Mesenteric fat pad (tissue), 1 donor: ENCODE measurements at places on chromosomes 4 and X.

GRCh38 chr4:122612540-122612939 lies 8.3 kb downstream of the IL21 start:
- no peak for DNase-seq

DNA sequence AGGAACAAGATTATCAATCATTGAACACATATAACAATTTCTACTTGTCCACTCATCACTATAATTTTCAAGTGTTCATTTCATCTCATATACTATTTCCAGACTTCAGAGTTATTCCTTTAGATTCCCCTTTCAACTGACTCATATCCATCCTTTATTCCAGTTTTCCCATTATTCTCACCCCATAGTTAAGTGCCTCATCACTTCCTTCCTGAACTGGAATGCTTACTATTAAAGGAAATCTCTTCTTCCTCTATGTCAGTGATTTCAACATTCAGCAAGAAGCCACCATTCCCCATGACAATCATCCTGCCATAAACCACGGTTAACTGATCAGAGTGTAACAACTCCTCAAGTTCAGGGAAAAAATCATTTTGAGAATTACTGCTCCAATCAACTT lies 198.9 kb downstream of the FBXO8 start:
- no peak for DNase-seq

- DNase-seq, result no peak
These were observed 877 bp downstream of the JAKMIP1 start for GRCh38 chr4:6199422-6199921.

GRCh38 chrX:1536712-1537030 lies 314 bp downstream of the P2RY8 start:
- no peak for DNase-seq

- DNase-seq, result no peak
These were observed 293.2 kb downstream of the FBXO8 start for GRCh38 chr4:173990126-173990868.

DNA sequence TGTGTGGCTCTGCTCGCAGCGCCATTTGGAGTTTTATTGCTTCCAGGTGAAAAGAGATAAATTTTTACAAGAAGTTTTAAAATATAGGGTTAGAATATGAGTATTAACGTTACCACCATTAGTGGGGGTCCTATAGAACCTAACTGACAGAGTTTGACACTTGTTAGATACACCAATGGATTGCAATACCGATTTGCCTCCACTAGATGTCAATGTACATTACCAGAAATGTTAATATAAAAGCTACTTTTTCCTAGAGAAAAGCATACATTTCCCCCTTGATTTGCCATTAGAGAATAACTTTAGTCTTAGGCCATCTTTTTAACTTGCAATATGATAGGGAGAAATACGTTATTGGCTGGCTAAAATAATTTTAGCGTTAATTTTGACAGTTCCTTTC lies 108.4 kb downstream of the LINC00632 start:
- DNase-seq, result no peak

GRCh38 chrX:41259516-41259915 lies 74.4 kb upstream of the DDX3X start:
- DNase-seq, result no peak

DNA sequence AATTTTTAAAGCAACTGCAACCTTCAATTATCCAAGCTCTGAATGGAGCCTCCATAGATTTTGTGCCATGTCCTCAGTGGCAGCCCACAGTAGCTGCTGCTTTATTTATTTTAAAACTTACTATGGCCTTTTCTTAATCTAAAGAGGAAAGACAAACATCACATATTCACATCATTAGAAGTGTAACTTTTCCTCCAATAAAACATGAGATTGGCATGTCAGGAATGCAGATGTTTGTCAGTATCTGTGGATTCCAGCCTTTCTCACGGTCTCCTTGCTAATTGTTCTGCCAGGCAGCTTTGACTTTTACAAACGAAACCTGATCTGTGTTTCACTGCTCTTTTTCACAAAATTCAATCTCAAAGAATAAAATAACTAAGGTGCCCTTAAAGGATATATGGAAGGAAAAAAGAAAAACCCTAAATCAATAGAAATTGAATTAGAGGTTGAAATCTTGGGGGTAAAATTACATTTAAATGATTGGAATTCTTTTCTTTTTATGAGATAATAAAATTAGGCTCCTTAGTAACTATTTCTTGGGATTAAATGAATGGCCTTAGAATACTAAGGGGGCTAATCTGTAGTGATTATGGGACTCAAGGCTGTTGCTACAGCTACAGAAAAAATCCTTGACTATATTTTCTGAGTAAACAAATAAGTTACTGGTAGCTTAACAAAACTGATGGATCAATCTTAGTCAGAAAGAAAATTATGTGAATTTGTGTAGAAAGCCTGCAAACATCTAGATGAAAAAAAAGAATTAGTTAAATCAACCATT lies 151.3 kb downstream of the RTL9 start:
- DNase-seq, result no peak

DNA sequence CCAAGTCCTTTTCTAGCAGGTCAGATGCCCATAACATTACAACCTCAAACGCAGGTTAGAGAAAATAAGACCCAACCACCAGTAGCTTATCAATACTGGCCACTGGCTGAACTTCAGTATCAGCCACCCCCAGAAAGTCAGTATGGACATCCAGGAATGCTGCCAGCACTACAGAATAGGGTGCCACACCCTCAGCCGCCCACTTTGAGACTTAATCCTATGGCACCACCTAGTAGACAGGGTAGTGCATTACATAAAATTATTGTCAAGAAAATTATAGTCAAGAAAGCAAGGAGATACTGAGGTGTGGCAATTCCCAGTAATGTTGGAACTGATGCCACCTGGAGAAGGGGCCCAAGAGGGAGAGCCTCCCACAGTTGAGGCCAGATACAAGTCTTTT lies 19.9 kb upstream of the TRIM61 start:
- DNase-seq, result no peak

DNA sequence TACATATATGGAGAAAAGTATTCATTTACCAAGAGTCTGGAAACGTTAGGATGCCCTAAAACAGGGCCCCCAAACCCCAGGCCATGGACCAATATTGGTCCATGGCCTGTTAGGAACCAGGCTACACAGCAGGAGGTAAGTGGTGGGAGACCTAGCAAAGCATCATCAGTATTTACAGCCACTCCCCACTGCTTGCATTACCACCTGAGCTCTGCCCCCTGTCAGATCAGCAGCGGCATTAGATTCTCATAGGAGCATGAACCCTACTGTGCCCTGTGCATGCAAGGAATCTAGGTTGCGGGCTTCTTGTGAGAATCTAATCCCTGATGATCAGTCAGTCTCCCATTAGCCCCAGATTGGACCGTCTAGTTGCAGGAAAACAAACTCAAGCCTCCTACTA lies 62.3 kb downstream of the USP38 start:
- DNase-seq, result no peak

GRCh38 chr4:40177591-40177990 lies 19.2 kb upstream of the RHOH start:
- DNase-seq, result no peak

- DNase-seq, result no peak
These were observed 234.7 kb downstream of the LDB2 start for GRCh38 chr4:16663732-16664131.

DNA sequence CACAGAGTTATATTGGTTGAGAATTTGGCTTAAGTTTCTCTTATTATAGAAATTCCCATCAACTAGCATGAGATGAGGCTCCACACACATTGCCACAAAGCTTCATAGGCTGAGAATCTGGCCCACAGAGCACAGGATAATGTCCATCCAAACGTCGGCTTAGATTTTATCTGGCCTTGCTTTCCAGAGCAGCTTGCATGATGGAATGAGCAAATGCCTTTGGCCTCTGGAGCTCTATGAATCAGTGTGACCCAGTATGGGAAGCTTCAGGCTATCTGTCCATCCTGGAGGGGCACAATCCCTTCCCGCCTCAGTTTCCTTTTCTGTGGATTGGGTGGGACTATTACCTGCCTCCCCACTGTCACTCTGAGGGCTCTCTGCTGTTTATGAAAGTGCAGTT lies 131.5 kb upstream of the NDP start:
- DNase-seq, result no peak

DNA sequence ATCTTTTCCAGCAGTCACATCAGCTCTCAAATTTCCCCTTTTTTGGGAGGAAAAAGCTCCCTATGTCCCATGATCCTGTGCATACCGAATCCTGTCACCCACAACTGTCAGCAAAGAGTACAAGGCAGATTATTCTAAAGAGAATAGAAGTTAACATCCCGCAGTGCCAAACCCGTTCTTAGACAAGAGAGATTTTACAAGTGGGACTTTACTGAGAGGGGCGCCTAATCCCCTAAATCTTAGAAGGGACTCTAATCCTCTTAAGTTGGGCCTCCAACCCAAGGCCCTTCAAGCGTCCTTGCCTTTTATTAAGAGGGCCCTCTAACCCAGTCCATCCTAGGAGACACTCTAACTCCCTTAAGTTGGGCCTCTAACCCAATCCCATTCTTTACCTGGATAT lies 193.9 kb downstream of the CPXCR1 start:
- no peak for DNase-seq

GRCh38 chr4:71283642-71284257 lies 55.1 kb upstream of the SLC4A4 start:
- DNase-seq, result no peak

- DNase-seq, result no peak
These were observed 4.4 kb downstream of the LRCH2 start for GRCh38 chrX:115229337-115230003.

DNA sequence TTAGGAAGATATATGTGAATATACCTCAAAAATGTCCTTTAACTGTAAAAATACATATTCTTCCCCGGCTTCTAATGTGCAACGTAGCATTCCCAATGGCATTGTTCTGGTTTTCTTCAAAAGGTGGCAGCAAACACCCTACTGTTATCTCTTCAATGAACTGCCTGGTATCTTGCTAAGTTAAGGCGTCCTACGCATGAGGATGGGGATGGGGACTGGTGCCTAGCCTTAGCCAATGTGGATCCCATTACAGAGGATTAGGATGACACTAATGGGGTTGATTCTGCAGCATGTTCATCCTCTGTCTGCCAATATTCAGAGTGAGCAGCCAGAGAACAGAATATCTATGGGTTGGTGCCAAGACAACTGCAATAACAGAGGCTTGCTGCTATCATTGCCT lies 334.9 kb upstream of the ADGRL3 start:
- no peak for DNase-seq

DNA sequence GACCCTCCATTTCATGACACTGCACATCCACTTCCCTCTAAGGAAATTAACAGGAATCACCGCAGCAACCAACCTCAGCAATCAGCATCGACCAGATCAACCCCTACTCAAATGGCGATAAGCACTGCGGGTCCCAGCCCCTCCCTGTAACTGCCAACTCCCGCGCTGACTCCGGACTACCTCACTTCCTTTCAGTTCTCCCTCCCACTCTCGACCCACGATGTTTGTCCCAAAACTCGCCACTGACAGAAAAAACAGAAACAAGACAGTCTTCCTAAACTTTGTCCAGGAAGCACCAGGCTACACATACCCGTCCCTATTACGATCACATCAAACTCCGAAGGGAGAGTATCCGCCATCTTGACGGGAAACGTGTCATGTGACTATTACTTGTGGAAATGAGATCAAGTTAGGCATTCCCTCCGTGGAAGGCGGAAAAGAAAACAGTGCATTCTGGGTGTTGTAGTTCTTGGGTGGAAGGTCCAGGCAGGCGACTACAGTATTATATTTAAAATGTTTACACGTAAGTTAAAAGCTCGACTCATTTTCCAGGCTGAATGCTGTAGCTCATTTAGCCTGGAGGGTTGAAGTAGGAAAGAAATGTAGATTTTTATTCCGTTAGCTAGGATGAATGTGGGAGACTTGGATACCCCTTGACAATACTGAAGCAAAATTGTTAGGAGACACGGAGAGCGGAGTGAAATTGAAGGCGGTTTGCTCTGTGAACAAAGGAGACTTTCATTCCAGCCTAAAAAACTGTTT lies at the start of gene CHM:
TSS of gene CHM (minus strand) at position 385 of the 762 bp plus-strand sequence. CDS start at position 359, 26 bp downstream.
- no peak for DNase-seq

- no peak for DNase-seq
These were observed 50.3 kb downstream of the MAML3 start for GRCh38 chr4:140103676-140104075.

DNA sequence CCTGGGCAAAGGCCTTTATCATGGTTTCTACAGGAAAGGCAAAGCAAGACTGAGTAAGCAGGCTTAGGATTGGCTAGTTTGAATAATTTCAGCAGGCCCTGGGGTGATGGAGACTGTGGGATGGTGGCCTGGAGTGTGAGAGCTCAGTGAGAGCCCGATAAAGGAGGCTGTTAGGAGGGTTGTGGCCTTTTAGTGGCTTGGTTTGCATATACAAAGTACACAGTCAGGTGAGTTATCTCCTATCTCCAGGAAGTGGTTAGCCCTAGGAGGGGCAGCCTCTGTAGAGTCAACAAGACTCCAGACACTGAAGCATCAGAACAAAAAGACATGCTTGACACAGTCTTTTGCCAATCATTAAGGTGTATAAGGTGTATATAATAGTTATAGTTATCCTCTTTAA lies 157.2 kb downstream of the CFAP299 start:
- no peak for DNase-seq

GRCh38 chr4:4200624-4201023 lies 26.1 kb downstream of the OTOP1 start:
- DNase-seq, result no peak

- DNase-seq, result no peak
These were observed 13.6 kb downstream of the CHST7 start for GRCh38 chrX:46587158-46587557.

- no peak for DNase-seq
These were observed 28.5 kb downstream of the MSN start for GRCh38 chrX:65695849-65696449.

DNA sequence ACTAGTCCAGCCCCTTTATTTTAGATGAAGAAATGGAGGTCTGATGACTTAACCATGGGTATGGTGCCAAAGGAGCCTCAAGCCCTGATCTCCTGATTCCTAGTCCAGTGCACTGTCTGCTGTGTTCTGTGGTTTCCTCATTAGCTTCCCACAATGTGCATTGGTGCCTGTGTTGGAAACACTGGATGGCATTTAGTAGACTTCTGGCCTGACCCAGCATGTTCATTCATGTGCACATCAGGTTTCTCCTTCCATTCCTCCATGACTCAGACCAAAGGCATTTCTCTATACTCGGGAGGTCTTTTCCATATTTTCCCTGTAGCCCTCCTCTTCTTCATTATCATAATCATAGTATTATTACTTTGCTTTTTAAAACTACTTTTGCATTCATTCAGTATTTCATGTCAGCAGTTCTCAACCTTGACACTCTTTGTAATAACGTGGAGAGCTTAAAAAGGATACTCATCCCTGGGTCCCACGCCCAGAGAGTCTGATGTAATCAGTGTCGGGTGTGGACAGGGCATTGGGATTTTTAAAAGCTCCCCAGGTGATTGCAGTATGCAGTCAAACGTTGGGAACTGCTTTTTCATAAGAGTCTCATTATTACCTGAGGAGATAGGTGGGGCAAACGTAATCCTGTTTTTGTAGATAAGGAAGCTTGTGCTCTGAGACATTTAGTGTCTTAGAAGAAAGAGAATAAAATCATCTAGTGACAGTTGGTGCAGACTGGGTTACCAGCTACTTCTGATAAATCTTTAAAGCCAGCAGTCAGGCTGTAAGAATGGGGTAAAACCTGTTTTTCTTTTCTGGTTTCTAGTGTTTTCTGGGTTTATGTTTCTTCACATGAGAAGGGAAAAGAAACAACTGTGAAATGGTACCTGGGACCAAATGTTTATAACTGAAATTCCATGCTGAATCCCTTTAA lies 40.9 kb upstream of the XK start:
- DNase-seq, result no peak

GRCh38 chrX:4831574-4831973 lies 1118.1 kb upstream of the PRKX start:
- no peak for DNase-seq
